Large intestine (tissue), 12 donors: ENCODE measurements at places on chromosomes 2 and 18. TPM values are rescaled to one million over a fixed set of nuclear protein-coding genes. Genes with fewer than 3 reads are reported as not detected.
A peak's percentile ranks its signal among the peaks of the same experiment; 100 is the strongest.

- DNase-seq, result no peak
These were observed 88.0 kb upstream of the TTC39C start for GRCh38 chr18:23926571-23926970.

Gene RASGRP3
- 11.2 TPM for polyA plus RNA-seq

DNA sequence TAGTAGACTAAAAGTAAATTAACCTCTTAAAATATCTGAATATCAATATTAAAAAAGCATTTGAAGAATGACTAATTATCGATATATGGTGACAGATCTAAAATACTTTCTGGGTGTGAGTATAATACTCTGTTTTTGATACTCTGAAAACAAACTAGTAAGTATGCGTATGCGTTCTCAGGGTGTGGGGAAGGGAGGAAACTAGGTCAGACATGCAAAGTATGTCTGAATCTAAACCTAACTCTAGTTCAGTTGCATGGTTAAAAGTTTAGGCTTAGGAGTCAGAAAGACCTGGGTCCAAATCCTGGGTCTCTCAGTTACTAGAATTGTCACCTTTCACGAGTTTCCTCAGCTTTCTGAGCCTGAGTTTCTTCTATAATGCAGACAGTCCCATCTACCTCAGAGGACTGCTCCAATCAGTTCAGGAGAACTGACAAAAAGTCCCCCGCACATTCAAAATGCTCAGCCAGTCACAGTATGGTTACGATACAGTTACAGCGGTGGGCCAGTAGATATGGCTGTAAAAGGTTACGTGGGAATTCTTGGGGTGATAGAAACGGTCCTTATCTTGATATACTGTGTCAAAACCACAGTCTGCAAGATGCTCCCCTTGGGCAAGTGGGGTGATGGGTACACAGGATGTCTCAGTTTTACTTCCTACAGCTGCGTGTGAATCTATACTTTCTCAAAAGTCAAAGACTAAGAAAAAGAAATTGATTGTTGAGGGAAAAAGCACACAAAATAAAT is 29.2 kb downstream of the UNC50 start:
- DNase-seq, result no peak

GRCh38 chr2:75657798-75658197 is 11.2 kb downstream of the MRPL19 start:
- no peak for DNase-seq

Gene SERPINB12
- polyA plus RNA-seq, result not detected

DNA sequence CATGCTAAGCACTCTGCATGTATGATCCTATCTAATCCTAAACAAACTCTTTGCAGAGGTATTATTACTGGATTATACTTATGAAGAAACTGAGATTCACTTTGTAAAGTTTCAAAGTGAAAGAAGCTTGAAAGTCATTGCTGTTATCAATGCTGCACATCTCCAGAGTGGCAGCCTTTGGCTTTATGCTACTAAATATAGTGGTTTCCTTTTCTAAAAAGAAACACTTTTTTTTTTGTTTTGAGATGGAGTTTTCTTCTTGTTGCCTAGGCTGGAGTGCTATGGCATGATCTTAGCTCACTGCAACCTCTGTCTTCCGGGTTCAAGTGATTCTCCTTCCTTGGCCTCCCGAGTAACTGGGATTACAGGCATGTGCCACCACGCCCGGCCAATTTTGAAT is 114.9 kb upstream of the RAB27B start:
- no peak for DNase-seq

DNA sequence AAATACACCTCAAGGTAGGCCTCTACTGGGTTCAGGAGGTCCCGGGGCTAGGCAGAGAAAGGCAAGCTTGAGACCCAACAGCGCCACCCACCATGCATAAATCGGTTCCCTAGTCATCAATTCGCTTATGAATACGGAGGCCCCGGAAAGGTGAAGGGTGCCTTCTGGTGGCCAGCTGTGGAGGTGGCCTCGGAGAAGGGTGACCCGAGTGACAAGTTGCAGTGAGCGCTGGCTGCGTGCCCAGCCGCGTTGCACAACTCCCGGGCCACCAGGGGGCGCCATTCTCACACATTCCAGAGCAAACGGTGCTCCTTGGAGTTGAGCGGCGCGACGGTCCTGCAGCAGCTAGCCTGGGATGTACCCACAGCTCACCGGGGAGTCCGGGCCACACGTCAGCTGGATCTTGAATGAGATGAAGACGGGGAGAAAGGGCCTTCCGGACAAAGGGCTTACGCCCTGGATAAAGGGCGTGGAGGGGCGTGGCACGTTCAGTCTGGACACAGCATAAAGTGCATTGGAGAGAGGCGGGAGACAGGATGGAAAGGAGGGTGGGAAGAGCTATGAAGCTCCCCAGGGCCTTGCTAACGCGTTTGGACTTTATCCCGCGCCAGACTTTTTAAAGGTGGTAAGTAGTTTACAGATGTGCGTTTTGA is 20.4 kb downstream of the TMSB10 start:
- peak; percentile 95 for DNase-seq

DNA sequence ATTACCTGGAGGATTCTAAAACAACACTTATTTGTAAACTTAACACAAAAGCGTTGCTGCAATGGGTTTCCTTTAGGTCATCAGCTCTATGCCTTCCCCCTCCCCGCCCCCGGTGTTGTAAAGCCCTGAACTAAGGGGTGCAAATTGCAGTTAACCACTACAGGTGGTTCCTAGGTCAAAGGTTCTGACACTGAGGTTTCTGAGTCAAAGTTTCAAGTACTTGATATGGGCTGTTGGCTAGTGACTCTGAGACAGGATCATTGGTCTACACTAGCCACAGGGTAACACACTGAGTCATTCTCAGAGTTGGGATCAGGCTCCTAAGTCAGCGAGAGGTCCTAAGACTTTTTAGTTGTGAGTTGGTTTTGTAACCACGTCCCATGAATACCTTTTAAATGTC is 15.4 kb downstream of the IL1B start:
- DNase-seq, result no peak

DNA sequence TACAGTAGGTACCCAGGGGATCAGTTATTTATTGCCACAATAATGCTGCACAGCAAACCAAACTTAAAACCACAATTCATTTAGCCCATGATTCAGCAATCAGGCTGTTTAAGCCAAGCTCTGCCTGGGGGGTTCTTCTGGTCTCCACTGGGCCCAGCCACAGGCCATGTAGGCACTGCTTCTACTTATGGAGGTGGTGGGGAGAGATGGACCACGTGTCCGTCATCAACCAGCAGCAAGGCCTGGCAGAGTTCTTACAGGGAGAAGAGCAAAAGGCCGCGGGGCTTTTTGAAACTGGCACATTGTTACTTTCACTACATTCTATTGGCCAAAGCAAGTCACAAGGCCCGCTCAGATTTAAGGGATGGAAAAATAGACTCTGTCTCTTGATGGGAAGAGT is 76.3 kb upstream of the DAPL1 start:
- DNase-seq, result no peak

DNA sequence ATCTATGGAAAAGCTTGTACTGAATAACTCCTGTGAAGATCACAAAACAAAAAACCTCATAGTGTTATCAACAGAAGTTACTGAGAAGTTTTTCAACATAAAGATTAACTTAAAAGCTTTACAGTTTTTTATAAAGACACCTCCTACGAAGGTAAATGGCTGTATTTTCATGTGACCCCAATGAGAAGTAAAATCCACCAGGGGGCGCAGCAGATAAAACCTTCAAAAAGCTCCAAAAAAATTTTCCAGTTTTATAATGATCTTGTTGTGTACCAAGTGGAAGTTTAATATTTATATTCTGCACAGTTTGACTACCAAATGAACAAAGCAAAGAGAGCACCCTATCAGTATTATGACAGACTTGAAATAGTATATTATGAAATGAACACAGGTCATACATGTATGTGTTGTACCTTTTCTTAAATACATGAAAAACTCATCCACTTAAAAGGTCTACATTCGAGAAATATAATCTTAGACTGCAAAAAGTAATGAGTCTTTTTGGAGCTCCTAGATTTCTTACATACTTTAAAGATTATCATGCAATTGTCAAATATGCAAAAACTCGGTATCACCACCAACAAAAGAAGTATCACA is 38.5 kb downstream of the PNO1 start:
- peak; percentile 4 for DNase-seq

DNA sequence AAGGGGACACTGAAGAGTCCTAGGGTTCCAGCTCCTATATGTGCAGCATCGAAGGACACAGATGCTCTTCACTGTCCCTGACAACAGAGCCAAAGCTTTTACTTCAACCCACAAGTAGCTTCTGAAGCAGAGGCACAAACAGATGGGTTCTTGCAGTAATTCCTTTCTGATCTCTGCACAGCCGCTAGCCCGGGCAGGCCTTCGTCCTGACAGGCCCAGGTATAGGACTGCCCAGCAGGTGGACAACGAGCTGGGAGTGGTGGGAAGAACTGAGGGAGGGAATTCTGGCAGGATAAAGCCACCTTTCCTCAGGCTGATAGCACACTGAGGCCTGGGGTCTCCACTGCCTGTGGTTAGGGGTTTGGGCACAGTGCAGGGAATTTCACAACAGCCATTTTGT is 94.8 kb downstream of the RHOB start:
- DNase-seq, result no peak

Gene UGT1A6
- polyA plus RNA-seq, result 0.06 TPM

Gene LCT
- polyA plus RNA-seq, result 79.1 TPM

DNA sequence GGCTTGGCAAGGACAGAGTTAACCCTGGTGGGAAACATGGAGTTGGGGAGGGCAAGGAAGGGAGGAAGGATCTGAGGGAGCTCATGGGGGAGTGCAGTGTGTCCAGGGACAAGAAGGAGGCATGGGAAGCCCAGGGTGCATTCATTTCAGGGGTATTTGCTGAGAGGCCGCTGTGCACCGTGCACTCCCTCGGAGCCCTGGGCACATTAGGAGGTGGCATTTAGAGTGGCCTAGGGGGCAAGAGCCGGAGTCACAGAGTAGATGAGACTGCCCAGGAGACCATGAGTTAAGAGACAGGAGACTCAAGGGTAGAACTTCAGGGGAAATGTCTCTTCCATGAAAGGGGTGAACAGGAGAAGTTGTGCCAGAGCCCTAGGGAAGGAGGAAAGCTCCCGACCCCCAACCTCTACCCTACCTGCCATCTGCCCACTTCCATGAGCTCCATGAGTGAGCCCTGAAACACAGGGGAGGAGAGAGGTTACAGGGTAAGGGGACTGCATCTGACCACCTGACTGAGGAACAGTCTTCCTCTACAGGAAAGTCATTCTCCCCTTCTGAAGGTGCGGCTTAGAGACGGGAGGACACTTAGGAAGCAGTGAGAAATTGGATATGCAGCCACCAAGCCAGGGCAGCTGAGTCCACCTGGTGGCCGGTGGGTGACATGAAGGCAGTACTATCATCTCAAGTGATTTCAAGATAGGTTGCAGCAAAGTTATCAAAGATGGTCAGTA is 58.5 kb upstream of the COPS8 start:
- DNase-seq, result peak; percentile 76

GRCh38 chr18:59437851-59438569 is 78.9 kb upstream of the LMAN1 start:
- DNase-seq, result no peak

- DNase-seq, result peak; percentile 55
These were observed 221.8 kb downstream of the INSIG2 start for GRCh38 chr2:118309946-118310680.

Gene GALNT5
- 14.3 TPM for polyA plus RNA-seq

GRCh38 chr2:20650393-20650876 is 463 bp downstream of the HS1BP3 start:
- no peak for DNase-seq

- no peak for DNase-seq
These were observed 7.7 kb upstream of the KCNE4 start for GRCh38 chr2:223044092-223044836.

DNA sequence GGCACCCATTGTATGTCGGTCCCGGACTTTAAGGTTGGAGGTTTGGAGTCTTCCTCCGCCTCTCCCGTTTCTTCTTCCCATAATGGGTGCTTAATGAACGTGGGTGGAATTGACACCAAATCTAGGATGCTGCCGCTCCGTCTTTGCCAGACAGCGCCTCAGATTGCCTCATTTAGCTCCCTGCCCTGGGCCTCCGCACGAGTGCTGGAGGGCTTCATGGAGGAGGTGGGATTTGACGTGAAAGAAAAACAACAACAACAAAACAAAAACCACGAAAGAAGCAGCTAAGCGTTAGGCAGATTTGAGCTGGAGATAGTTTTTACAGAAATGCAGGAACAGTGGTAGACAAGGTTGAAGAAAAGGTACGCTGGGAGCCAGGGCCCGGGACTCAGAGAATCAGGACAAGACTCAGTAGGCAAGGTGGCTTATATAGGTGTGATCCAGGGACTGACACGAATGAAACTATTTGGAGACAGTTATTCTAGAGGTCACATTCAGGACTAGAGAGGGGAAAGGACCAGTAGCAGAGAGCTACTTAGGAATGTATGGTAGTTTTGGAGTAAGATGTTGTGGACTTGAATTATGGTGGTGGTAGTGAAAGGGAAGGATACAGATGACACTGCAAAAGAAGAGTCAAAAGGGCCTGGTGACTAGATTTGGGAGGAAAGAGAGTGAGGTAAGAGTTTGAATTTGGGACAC is 605 bp downstream of the ZNF2 start:
- DNase-seq, result no peak

DNA sequence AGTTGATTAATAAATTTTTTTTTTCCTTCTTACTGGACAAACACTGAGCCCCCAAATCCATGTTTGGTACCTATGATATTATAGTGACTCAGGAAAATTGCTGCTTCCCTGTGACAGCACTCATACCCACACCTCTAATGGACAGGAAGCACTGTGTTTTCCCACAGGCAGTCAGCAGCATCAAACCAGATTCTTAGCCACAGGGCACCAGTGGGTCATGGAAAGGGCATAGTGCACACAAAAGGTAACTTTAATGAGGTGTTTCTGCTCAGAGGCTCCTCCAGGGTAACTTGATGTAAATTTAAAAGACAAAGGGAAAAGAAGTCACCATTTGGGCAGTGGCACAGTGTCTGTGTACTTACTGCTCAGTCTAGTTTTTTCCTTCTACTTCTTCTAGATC is 34.1 kb downstream of the SERPINB11 start:
- no peak for DNase-seq

Gene ARHGAP28
- 13.7 TPM for polyA plus RNA-seq

Gene FAM237A
- not detected for polyA plus RNA-seq

DNA sequence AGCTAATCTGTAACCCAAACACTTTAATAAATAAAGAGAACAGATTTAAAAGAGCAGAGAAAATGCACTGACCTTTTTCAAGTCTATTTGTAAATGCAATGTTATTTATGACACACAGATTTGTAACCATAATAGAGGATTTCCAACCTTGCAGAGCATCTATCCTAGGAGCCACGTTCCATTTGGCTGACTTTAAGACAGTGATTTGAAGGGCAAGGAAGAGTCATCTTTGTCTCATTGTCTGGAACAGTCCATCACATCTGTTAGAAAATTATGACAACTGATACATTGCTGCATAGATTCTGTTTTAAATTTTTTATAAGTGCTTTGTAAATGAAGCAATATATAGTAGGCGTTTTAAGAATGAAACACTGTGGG is 90.8 kb upstream of the L3MBTL4 start:
- no peak for DNase-seq

- no peak for DNase-seq
These were observed 62.9 kb downstream of the VRK2 start for GRCh38 chr2:58109481-58109880.

- DNase-seq, result peak; percentile 17
These were observed 80.2 kb downstream of the NDUFA10 start for GRCh38 chr2:239944694-239945551.
